ENCODE measurements at places on chromosomes 13 and 19.

- DNase-seq: no peak
Measured at GRCh38 chr13:26590951-26591350, 33.5 kb downstream of the WASF3 start.

DNA sequence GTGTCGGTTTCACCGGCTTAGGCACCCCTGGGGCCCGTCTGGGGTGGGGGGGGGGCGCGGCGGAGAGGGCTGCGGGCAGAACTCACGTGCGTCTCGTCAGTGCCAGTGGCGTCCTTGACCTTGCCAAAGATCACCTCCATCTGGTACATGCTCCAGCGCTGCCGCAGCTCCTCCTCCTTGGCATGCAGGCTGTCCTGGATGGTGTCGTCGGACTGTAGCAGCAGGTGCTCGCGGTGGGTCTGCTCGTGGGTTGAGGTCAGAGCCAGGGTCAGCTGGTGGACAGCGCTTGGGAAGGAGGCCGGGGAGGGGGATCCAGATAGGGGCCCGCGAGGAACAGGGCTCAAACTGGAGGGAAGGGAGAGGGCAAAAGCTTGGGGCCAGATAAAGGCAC, 4.7 kb upstream of the RGL3 start:
- no peak for DNase-seq

DNA sequence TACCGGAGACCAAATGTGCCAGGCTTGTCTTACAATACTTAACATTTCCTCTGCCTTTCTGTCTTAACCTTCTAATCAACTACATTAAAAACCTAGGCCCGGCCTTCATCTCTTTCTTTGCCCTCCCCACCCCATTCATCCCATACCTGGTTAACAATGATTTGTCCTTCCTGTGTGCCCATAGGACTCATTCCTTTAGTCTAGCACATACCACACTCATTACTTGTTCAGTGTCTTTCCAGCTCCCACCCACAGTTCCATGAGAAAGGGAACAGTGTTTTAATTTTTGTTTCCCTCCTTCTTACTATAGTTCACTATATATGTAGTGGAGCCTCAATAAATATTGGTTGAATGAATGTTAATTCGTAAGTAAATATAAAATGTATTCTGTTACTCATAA, 2.4 kb downstream of the CLN5 start:
- DNase-seq: no peak

GRCh38 chr13:90979059-90979458, 368.4 kb upstream of the MIR17HG start:
- DNase-seq: no peak

GRCh38 chr13:79187917-79188690, 218.0 kb downstream of the RBM26 start:
- no peak for DNase-seq

- no peak for DNase-seq
Measured at GRCh38 chr13:114107686-114108081, 24.7 kb downstream of the RASA3 start.

- peak; percentile 99 for DNase-seq
Measured at GRCh38 chr19:49766007-49766929, 533 bp upstream of the AP2A1 start.

GRCh38 chr13:96214824-96215445, 125.0 kb downstream of the HS6ST3 start:
- DNase-seq: no peak

- no peak for DNase-seq
Measured at GRCh38 chr13:43044720-43045301, 21.4 kb downstream of the DNAJC15 start.

GRCh38 chr19:42028304-42029216, 34.5 kb upstream of the ATP1A3 start:
- peak; percentile 61 for DNase-seq

DNA sequence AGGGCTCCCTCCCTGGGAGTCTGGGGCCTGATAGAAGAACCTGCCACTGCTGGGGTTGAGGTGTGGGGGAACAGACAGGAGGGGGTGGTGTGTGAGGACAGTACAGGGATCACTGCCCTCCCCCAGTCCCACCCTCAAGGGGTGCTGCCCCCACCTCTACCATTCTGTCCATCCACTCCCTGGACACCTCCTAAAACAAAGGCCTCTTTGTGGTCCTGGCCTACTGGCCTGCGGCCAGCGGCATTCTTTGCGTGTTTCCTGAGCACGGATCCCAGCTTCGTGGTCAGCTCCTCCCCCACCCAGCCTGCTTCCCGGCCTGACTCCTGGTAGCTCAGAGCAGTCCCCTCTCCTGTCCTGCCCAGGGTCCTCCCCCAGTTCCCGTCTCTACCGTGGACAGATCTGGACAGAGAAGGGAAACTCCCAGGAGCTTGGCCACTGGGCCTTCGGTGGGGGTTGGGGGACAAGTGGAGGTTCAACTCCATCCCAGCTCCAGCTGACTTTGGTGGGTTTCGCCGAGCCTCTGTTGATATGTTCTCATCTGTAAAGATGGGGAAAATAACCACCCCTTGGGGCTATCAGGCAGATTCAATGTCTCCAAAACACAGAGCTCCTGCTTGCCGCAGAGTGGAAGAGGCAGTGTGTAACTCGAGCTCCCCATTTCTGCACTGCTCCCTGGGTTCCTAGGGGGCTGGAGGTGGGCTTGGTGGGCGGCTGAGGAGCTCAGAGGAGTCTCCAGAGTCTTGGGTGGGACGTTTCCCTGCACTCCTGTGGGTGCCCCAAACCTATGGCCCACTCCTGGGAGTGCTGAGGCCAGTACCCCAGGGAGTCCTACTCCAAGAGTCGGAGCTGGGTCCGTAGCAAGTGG, 48.7 kb downstream of the LYL1 start:
- DNase-seq: no peak

- no peak for DNase-seq
Measured at GRCh38 chr19:10402441-10403038, 802 bp downstream of the CDC37 start.

GRCh38 chr13:54606944-54607343, 1578.3 kb downstream of the OLFM4 start:
- no peak for DNase-seq

DNA sequence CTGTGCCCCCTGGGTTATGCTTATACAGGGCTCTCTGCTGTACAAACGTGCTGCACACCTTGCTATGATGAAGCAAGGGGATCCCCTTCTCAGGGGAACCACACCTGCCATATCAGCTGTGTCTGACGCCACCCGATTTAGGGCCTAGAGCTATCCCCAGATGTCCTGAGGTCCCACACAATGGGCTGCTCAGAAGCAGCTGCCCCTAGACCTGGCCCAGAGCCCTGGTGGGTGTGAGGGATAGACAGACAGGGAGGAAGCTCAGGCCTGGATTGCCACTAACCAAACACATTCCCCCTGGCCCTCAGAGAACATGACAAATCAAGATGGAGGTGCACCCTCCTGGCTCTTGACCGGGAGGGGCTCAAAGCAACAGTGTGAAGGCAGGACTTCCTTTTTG, 59.3 kb downstream of the TSHZ3 start:
- no peak for DNase-seq

DNA sequence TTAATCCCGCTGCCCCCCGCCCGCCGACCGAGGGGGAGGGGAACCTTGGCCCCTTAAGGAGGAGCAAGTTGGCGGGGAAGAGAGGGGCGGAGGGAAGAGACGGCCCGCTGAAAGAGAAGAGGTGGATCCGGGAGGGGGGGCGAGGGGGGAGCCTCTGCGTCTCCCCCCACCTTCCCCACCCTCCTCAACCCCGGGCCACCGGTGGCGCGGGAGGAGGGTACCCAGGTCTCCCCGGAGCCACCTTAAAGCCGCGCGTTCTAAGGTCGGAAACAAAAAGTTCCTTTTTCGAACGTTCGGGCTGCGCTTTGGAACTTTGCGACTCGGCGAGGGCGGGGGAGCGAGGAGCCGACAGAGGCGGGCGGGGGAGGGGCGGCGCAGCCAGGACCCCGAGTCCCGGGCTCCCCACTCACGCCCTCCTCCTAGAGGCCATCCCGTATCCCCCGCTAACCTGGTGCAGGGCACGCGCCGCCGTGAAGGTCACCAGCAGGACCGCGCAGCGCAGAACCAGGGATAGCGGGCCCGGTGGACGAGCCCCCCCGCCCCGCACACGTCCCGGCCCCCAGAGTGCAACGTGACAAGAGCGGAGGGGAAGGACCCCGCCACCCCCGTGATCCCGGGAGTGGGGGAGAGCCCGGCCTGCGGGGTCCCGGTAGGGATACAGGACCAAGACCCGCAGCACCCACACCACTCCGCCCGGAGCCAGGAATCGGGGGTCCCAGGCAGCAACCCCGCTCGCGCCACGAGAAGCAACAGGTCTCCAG, 659 bp downstream of the ERF start:
- peak; percentile 84 for DNase-seq

DNA sequence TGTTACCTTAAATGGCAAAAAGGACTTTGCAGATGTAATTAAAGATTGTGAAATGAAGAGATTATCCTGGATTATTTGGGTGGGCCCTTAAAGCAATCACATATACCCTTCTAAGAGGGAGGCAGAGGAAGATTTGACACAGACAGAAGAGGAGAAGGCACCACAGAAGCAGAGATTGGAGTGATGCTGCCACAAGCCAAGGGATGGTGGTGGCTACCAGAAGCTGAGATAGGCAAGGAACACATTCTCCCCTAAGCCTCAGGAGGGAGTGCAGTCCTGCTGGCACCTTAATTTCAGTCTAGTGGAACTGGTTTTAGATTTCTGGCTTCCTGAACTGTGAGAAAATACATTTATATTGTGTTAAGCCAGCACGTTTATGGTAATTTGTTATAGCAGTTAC, 24.2 kb downstream of the DEDD2 start:
- DNase-seq: no peak

DNA sequence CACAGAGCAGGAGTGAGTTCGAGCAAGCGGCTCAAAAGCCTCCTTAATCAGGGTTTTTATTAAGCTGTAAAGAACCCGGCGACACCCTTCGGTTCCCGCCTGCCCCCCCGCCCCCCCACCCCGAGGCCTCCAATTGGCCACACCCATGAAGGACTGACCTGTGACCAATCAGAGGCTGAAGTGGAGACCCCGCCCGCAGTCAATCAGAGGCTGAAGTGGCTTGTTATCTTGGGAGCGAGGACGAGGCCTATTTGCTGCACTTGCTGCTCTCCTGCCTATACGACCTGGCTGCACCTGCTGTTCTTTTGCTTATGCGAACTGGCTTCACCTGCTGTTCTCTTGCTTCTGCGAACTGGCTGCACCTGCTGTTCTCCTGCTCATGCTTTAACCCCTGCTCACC, 844.9 kb downstream of the OLFM4 start:
- no peak for DNase-seq

DNA sequence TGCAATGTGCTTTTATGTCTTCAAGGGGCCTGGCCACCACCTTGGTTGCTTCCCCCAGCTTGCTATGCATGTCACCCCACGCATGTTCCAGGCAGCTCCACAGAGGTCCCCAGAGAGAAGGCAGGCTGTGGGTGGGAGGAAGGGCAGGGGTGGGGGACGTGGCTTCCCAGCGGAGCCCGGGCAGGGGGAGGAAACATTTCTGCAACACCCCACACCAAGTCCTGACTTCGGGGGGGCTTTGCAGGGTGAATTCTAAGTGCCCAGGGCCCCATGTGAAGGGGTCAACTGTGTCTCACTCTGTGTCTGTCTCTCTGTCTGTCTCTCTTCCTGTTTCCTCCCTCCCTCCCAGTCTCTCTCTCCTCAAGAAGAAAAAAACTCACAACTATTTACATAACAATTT, 39.6 kb downstream of the LTBP4 start:
- DNase-seq: no peak

DNA sequence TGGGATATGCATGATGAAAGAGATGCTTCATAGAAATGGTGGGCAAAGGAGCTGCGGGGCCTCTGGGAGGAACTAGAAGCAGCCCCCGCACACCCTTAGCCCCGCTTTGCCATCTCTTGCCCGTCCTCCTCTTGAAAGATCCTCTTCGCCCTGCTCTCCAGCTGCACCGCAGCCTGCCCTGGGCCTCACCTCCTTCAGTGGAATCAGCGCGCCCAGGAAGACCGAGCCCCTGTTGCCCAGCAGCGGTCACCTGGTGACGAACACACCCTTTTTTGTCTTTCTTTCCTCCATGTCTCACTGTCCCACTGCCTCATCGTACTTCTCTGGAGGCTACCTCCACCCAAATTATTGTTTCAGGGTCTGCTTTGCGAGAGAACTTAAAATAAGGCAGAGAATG, 807.6 kb downstream of the UQCRFS1 start:
- no peak for DNase-seq

- DNase-seq: no peak
Measured at GRCh38 chr13:101152184-101152583, 264.1 kb downstream of the NALCN start.

- no peak for DNase-seq
Measured at GRCh38 chr13:31965361-31966066, 66.1 kb upstream of the FRY start.

DNA sequence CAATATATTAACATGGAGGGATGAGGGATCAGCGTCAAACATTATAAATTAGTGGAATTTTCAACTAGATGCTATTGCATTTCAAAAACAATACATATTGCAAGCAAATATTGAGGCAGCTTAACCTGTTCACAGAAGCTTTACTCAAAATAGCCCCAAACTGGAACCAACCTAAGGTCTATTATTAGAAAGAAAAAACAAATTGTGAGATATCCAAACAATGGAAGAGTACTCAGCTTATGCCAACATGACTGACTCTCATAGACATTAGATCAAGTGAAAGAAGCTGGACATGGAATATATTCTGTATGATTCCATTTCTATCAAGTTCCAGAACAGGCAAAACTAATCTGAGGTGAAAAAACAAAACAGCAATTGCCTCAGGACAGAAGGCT, 27.6 kb upstream of the NEK3 start:
- DNase-seq: no peak

- no peak for DNase-seq
Measured at GRCh38 chr13:101398191-101398590, 18.1 kb downstream of the NALCN start.

DNA sequence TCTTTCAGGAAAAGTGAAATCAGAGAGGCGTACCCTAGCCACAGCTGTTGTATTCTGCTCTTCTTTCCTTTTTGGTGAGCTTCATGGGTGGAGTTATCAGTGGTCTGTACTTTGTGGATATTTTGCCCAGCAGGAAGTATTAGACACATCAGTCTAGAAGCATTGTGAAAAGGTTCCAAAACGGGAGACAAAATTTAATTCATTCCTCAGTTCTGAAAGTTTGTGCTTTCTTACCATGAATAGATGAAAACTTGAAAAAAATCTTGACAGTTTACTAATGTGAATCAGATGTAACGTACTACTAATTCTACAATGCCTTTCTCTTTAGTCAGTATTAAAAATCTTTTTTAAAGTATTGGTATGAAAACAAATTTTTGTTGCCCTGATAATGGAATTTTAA, 116.8 kb downstream of the DNAJC3 start:
- DNase-seq: no peak

DNA sequence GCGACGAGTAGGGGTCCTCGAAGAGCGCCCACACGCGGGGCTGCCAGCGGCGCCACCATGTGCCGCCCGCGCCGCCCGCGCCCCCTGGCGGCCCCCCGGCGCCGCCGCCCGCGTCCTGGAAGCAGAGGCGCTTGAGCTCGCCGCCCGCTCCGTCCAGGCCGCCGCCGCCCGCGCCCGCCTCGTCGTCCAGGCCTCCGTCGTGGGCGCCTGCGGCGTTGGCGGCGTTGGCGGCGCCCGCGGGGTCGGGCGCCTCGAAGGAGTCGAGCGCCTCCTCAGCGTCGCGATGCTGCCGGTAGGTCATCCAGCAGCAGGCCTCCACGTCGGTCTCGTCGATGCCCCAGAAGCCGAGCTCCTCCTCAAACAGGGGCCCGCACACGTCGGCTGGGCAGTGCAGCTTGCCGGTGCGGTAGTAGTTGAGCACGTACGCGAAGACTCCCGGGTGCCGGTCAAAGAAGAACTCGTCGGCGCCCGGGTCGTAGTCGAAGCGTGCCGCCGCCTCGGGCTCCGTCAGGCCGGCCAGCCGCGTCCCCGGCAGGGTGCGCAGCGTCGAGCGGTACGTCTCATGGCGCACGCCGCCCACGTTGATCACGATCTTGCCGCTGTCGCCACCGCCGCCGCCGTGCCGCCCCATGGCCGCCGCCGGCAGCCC, 829 bp downstream of the KCNC3 start:
- peak; percentile 65 for DNase-seq

Measured in activated CD4-positive, alpha-beta T cell treated with anti-CD3 and anti-CD28 coated beads for 48 hours (primary cell).